ENCODE measurements at places on chromosomes 6 and 20.

GRCh38 chr20:5535125-5535756 is 215.0 kb upstream of the SHLD1 start:
- DNase-seq, result peak; percentile 24

- no peak for DNase-seq
Observed at GRCh38 chr20:16321291-16321690, 252.0 kb downstream of the KIF16B start.

- DNase-seq, result no peak
Observed at GRCh38 chr6:130796313-130796905, 30.8 kb upstream of the SMLR1 start.

GRCh38 chr6:71997341-71997740 is 111.0 kb downstream of the RIMS1 start:
- DNase-seq, result no peak

DNA sequence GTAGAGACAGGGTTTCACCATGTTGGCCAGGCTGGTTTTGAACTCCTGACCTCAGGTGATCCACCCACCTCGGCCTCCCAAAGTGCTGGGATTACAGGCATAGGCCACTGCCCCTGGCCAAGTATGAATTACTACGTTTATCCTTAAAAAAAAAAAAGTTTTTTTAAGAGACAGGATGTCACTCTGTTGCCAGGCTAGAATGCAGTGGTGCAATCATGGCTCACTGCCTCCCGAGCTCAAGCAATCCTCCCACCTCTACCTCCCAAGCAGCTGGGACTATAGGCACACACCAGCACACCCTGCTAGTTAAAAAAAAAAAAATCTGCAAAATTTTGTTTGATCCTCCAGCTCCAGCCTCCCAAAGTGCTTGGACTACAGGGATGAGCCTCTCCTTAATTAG is 23.1 kb downstream of the IYD start:
- DNase-seq, result no peak

GRCh38 chr20:50304501-50304856 is 113.8 kb downstream of the CEBPB start:
- DNase-seq, result no peak

DNA sequence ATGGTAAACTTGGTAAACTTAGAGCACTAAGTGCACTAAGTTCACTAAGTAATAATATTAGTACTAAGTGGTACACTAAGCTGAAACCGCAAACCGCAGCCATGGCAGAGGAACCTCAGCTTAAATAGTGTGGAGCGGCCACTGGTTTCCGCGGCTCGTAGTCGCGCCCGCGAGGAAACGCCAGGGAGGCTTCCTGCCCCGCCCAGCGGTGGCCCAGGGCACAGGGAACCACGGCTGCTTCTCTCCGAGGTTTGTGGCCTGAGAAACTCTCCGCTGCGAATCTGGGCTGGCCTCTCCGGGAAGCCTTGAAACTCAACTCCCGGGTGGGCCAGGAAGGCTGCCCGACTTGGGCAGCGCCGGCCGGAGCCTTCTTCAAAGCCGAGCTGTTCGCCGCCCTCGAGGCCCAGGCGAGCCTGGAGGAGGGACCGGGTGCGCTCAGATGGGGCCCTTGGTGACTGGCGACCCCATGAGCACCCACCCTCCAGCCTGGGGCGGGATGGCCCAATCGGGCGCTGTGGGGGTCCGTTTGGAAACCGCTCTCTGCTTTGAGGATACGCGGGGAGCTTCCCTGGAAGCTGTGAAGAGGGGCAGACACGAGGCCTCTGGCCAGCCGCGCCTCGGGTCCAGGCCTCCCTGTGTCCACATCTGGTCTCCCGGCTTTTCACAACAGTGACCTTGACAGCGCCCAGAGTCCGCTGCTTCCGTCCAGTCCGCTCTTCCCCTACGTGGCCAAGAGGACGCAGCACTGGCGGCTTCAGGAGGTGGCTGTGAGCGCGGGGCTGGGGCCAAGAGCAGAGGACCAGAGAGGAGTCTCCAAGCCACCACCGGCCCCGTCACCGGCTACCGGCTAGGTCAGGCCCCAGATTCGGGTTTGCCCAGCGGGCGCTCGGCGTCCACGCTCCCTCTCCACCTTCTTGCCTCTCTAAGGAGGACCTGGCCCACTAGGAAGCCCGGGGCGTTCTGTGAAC is 25.4 kb upstream of the HLA-E start:
- DNase-seq, result peak; percentile 64

- peak; percentile 95 for DNase-seq
Observed at GRCh38 chr6:148524976-148525375, 182.3 kb downstream of the SASH1 start.

DNA sequence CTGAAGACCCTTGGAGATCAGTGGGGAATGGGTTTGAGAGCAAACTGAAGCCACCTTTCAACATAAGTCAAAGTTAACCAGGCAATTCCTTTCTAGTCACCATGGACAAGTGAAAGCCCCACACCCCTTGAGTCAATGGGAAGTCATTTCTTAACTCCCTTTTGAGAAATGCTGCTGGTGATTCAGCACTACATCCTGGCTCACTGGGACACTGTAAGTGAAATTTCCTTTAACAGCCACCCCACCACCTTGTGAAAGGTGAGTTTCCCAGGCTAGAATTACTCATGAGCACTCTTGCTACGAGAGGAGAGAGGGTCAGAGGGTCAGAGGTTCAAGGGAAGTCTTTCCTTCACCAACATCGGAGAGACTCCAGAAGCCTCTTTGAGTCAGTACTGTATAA is 93.3 kb upstream of the MARCKS start:
- peak; percentile 91 for DNase-seq

GRCh38 chr20:51500936-51501335 is 41.6 kb downstream of the NFATC2 start:
- DNase-seq, result no peak

DNA sequence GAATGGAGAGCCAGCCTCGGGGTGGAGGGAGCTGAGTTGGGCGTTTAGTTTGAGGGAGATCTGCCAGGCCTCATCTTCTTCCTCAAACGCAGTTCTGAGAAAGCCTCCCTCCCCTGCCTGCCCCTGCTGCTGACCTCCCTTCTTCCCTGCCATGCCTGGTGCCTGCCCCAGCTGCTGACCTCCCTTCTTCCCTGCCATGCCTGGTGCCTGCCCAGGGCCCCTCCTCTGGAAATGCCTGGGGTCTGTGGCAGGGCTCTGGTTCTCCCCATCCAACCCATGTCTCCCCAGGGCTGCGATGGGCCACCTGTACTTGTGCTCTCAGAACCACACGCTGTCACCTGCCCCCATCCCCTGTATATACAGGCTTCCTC is 114.6 kb downstream of the VEGFA start:
- no peak for DNase-seq

DNA sequence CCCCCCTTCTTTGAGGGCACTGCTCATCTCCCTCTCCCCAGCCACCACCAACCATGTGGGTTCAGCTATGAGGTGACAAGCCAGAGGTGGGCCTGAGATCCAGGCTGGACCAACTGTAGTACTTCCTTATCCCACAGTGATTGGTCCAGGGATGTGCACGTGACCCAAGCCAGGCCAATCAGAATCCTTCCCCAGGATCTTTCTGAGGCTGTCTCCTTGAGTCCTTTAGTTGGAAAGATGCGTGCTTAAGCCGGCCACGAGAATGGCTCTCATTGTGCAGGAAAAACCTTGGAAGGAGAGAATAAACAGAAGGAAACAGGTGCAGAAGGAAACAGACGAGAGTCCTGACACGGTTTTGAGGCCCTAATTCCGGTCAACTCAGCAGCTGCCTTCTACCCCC is 39.2 kb downstream of the ZC3H12D start:
- DNase-seq, result no peak

DNA sequence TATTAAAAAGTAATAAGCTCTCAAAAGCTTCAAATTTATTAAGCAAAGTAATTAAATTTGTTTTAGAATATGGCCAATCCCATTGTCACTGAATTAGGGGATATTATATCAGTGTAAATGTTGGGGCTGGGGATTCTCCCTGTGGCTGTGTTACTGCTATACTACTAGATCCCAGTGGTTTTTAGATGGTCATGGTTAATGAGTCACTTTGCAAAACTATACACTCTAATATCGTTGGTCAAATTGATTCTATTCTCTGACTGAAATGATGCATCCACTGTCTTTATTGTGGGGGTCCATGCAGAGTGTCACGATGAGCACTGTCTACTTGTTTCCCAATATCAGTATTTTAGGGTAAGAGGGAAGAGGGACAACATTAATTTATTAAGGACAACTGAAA is 336.9 kb upstream of the PREP start:
- DNase-seq, result peak; percentile 25

GRCh38 chr6:55082021-55082420 is 92.3 kb upstream of the HCRTR2 start:
- DNase-seq, result peak; percentile 10

GRCh38 chr6:145882121-145882531 is 67.5 kb upstream of the FBXO30 start:
- peak; percentile 79 for DNase-seq

DNA sequence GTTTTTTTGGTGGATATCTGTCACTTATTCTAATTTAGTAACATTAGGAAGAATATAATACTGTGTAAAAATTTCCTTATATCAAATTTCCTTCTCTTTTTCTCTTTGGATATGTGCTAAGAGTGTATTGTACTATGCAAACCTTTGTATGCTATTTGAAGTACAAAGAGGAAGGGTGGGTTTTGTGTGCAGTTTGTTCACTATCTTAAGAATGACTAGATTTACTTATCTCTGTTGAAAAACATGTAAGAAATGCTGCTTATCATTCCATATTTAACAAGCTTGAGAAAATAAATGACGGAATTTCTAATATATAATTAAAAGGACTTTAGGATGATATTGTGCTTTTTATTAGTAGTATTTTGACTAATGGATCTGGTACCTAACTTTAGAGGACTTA is 13.1 kb downstream of the CD2AP start:
- no peak for DNase-seq

DNA sequence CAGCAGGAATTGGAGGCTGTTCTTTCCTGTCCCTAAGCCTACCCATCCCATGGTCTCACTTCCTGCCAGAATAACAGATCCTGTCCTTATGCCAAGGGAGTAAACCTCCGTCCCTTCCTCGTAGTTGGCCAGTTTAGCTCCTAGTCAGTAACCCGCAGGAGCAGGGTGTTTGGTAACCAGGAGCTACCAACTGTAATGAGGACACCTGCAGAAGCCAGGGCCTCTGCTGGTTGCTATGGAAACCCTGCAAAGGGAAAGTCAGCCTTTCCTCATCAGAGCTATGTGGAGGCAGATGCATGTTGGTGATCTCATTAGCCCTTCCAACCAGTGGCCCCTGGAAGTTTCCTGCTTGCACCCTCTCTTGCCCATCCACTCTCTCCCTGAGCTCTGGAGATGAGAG is 368.2 kb upstream of the SULF2 start:
- DNase-seq, result no peak

GRCh38 chr6:158624684-158625682 is 19.6 kb downstream of the DYNLT1 start:
- DNase-seq, result no peak

GRCh38 chr20:301886-302848 is 4.8 kb downstream of the ZCCHC3 start:
- no peak for DNase-seq

DNA sequence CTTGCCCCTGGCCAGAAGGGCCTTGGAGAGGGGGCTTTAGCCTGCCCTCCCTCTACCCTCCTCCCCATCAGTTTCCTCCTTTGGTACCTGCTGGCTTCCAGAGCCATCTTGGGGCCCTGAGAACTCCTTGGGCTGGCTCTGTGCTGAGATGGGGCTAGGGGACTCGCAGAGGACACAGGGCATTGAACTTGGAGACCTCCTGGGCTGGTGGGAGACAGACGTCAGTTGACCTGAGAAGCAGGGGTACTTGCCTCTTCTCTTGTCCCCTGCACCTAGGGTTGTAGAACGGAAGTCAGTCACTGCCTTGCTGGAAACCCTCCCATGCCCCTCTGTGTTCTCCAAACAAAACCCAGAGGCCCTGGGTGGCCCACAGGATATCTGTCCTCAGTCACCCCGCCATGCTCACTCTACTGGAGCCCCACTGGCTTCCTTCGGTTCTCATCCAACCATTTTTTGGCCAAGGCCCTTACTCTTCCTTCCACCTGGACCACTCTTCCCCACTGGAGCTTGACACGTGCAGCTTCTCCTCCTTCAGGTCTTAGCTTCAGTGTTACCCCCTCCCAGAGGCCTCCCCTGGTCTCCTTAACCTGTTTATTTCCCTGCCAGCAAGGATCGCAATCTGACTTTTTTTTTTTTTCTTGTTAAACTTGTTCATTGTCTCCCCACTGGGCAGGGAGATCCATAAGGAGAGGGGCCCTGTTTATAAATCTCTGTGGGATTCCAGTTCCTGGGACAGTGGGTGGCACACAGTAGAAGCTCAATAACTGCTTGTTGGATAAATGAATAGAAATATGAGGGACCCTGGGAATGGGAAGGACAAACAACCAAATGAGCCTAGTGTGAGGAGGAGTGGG is 971 bp downstream of the RBCK1 start:
- peak; percentile 34 for DNase-seq

DNA sequence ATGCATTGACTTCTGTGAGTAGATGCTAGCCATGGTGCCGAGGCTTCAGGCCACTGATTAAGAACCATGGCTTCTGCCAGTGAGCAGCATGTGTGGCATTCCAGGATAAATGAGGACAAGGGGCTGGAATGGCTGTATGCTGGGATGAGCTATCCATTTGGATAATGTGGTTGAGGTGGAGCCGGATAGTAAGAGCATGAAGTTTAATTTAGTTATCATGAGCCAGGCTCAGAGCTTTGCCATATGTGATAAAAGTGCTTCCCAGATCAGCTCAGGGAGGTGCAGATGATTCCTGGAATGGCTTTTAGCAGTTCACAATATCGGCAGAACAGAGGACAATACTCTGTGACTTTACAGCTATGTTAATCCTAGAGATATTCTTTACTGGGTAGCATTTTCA is 34.6 kb upstream of the RNF8 start:
- no peak for DNase-seq

DNA sequence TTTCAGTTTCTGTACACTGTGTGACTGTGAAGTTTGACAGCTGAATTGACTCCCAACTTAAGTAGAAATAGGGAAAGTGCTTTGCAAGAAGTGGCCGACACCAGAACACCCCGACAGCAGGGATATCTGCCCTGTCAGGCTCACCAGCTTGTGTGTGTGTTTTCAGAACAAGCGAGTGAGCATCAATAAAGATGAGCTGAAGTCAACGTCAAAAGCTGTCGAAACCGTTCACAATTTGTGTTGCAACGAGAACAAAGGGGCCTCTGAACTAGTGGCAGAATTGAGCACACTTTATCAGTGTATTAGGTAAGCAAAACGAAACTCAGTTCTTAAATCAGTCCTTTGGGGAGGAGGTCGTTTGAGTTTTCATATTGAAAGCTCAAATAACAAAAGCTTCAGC is 10.7 kb downstream of the NELFCD start:
- DNase-seq, result no peak

GRCh38 chr20:44536175-44536574 is 14.3 kb upstream of the SERINC3 start:
- no peak for DNase-seq

DNA sequence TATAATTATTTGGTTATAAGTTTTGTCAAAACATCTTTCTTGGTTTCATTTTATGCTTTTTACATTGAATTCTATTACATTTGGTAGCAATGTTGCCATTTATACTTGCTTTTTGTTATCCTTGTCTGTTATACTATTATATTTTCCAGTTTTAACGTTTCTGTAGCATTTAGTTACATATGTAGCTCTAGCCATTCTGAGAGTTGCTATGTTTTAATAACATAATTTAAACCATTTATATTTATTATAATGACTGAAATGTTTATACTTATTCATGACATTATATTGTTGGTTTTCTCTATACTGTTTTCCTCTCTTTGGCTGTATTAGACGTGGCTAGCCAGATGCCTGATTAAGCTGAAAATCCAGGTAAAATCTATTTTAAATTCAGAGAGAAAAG is 252.0 kb upstream of the FLRT3 start:
- no peak for DNase-seq

GRCh38 chr20:60963146-60963545 is 288.9 kb upstream of the CDH4 start:
- DNase-seq, result no peak

Data from ELR (cell line).